Fibroblast of the aortic adventitia (primary cell): ENCODE measurements at places on chromosomes 4 and X. TPM values are rescaled to one million over a fixed set of nuclear protein-coding genes. Genes with fewer than 3 reads are reported as not detected.

The FAM200B gene
- 30.4 and 35.3 TPM in 2 replicates for total RNA-seq

- DNase-seq: no peak
Observed at GRCh38 chr4:158863296-158863695, 94.5 kb downstream of the FNIP2 start.

- DNase-seq: peak; percentile 95
Observed at GRCh38 chr4:84673475-84674240, 90.7 kb downstream of the CDS1 start.

DNA sequence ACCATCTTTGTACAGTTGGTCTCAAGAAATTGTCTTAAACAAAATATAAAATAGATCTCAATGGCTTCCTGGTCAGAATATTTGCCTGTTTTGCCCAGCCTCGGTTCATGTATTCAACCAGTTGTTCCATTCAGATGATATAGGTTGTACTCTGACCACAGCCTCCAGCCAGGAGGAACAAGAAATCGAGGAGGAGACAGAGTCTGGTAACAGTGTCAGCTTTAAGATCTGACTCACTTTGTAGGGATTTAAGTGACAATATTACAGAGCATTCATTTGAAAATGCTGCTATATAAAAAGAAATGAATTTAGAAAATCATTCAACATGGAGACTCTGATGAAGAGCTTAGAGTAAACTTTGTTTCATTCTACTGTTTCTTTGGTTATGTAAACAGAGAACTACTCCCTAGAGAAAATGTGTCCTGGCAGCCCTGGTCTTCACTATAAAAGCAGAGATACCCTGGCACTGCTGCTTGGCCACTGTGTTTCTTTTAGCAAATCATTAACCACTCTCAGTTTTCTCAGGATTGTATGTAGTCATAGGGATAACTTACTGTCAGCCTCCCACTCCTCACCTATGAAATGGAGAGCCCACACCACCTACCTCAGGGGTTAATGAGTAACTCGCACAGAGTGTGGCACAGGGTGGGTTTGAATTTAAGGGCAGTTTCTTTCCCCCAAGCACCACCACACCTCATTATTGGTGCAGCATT lies 53.5 kb downstream of the PAGE2 start:
- no peak for DNase-seq

- no peak for DNase-seq
Observed at GRCh38 chrX:17012465-17012864, 66.0 kb downstream of the REPS2 start.

The PFKFB1 gene
- 0.09 TPM in 1 of 2 replicates, not detected in the other for total RNA-seq

The FAM156B gene
- total RNA-seq: 7.9 and 26.5 TPM in 2 replicates

DNA sequence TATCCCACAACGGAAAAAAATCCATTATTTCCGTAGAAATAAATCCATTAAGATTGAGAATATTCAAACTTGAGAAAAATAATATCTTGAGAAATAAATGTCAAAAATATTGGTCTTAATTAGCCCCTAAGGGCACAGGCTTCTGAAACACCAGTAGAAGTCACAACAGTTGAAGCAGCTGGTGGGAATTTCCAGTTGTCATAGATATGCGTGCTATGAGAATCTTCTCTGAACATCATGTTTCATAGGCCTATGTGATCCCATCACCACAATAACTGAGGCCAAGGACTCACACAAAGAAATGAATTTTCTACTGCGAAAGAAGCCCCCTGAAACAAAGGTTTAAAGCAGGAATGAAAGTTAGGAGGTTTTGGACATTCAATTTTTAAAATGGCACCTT lies 292.0 kb downstream of the DTHD1 start:
- DNase-seq: no peak

- no peak for DNase-seq
Observed at GRCh38 chr4:96262057-96262456, 422.2 kb downstream of the PDHA2 start.

DNA sequence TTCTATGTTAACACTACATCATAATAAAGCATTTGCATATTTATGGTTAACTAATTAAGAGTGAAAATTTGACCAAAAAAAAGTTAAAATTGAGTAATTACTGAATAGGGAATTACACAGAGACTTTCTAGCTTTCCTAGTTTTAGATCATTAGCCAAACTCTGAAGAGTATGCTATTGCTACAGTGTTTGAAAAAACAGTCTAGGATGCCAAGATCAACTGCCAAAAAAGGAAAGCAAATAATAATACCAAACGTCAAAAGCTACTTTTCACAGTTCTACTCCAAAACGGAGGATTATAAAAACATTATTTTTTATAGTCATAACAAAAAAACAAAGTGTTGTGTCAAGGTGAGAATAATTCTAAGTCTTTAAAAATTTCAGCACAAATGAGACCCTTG lies 359.8 kb upstream of the CTSO start:
- DNase-seq: peak; percentile 20

- no peak for DNase-seq
Observed at GRCh38 chr4:8689741-8690140, 97.2 kb downstream of the CPZ start.

The EPHA5 gene
- total RNA-seq: 30.2 and 50.2 TPM in 2 replicates

The LRP2BP gene
- 0.63 and 0.74 TPM in 2 replicates for total RNA-seq

- no peak for DNase-seq
Observed at GRCh38 chrX:23048806-23049573, 49.2 kb downstream of the DDX53 start.

- DNase-seq: no peak
Observed at GRCh38 chrX:13412208-13412600, 92.4 kb upstream of the ATXN3L start.

The AASDH gene
- 16.9 and 23.3 TPM in 2 replicates for total RNA-seq

DNA sequence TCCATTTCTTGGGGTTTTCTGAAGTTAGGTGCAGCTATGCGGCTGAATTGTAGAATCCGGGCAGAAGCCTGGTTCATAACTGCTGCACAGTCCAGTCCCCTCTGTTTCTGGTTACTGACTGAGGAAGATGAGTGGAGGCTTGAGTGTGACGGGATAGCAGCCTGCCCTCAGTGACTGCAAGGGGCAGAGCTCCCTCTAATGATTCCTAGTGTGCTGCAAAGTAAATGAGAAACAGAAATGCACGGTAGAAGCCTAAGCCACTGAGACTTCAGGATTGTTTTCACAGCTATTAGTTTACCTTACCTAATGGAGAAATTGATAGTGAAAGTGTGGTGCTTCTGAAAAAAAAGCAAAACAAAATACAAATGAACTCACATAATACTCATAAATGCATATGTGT lies 189.2 kb downstream of the GPM6A start:
- no peak for DNase-seq

The AADAT gene
- total RNA-seq: 6.2 and 7.4 TPM in 2 replicates

GRCh38 chrX:48498374-48498809 lies 10.4 kb upstream of the PORCN start:
- DNase-seq: peak; percentile 63

The ITIH6 gene
- total RNA-seq: not detected in 2 replicates

- DNase-seq: peak; percentile 67
Observed at GRCh38 chrX:107766470-107767150, 9.0 kb downstream of the TSC22D3 start.

The TMEM154 gene
- total RNA-seq: 5.5 and 15.5 TPM in 2 replicates

The TKTL1 gene
- total RNA-seq: not detected in 2 replicates

DNA sequence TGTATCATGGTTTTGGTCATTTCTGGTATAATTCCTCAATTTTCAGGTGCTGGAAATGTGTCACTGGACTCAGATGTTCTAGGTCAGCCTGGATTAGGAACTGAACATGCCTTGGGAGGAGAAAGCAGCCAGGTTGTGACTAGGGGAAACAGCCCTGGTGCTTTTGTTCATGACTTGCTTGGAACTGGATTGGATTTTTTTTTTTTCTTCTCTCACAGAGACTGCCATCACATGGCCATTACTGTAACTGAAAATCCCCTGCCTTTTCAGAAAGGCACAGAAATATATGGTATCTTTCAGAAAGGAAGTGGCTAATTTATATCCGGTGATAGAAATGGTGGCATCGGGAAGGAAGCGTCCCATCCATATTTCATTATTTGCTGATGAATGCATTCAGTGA lies 34.6 kb downstream of the SEPTIN11 start:
- DNase-seq: peak; percentile 73

DNA sequence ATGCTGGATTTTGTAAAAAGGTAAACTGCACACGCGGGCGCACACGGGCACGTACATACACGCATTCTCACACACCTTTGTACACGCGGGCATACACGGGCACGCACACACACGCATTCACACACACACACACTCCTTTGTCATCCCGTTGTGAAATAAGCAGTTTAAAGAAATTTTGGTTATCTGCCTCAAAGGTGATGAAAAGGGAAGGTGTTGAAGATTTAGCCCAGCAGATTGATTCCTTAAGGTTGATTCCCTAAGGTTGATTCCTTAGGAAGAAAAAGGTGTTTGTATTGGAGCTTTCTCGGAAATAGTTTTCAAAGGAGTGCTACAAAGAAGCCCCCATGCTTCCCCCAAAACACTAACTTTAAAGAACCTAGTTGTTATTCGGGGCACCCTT lies 693 bp downstream of the ATP10D start:
- no peak for DNase-seq

DNA sequence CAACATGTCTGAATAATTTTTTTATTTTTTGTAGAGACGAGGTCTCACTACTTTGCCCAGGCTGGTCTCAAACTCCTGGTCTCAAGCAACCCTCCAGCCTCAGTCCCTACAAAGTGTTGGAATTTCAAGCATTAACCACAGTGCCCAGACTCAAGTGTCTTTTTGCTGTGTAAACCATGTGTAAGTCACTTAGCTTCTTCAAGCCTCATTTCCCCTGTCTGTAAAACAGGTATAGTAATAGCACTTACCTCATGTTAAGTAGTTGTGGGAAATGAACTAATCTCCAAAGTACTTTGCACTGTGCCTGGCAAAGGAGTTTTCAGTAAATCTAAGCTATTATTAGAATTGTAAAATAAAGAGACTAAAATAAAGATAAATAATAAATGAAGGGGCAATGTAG lies 35.7 kb downstream of the STBD1 start:
- no peak for DNase-seq

The PITX2 gene
- 0.18 and 1.4 TPM in 2 replicates for total RNA-seq

DNA sequence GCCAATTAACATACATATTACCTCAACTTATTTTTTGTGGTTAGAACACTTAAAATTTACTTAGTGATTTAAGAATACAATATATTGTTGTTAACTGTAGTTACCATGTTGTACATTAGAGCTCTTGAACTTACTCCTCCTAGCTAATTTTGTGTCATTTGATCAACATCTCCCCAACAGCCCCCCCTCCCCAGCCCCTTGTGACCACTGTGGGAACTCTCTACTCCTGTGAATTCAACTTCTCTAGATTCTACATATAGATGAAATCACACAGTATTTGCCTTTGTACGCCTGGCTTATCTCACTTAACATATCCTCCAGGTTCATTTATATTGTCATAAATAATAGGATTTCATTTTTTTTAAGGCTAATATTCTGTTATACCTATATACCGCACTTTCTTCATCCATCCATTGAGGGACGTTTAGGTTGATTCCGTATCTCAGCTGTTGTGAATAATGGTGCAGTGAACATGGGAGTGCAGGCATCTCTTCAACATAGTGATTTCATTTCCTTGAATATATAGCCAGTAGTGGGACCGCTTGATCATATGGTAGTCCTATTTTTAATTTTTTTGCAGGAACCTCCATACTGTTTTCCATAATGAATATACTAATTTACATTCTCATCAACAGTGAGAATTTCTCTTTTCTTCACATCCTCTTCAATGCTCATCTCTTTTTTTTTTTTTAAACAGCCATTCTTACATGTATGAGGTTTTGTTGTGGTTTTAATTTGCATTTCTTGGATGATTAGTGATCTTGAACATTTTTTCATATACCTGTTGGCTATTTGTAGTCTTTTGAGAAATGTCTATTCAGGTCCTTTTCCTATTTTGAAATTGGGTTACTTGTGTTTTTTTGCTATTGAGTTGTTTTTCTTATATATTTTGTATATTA lies 66.8 kb downstream of the RAPGEF2 start:
- DNase-seq: no peak

- no peak for DNase-seq
Observed at GRCh38 chrX:23598575-23598974, 68.7 kb upstream of the PRDX4 start.
